ENCODE measurements at places on chromosomes 4 and X.

- DNase-seq = no peak
Observed at GRCh38 chr4:185786422-185786821, 25.6 kb downstream of the SORBS2 start.

GRCh38 chrX:34559325-34559724 is 97.8 kb downstream of the TMEM47 start:
- no peak for DNase-seq

- DNase-seq = no peak
Observed at GRCh38 chrX:141214196-141214595, 28.1 kb downstream of the SPANXC start.

GRCh38 chr4:109985993-109986974 is 73.6 kb downstream of the EGF start:
- no peak for DNase-seq

- DNase-seq = no peak
Observed at GRCh38 chrX:85907316-85907715, 140.0 kb downstream of the CHM start.

- DNase-seq = no peak
Observed at GRCh38 chr4:79678472-79679202, 270.6 kb upstream of the GK2 start.

DNA sequence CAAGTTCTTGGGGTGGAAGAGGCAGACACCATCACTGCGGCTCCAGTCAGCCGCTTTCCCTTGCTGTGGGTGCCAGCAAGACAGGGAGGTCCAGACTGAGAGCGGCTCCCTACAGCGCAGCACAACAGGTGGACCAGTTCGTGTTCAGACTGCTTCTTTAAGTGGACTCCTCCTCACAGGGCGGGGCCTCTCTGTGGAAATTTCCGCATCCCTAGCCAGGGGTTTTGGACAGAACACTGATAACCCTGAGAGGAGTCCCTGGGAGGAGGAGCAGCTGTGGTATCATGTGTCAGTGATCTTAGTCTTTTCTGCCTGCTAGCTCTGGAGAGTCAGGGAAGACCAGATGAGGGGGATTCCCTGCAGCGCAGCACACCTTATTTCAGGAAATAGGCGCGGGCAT is 48.5 kb downstream of the MAGEC2 start:
- no peak for DNase-seq

- no peak for DNase-seq
Observed at GRCh38 chr4:47705326-47705981, 132.4 kb downstream of the CORIN start.

DNA sequence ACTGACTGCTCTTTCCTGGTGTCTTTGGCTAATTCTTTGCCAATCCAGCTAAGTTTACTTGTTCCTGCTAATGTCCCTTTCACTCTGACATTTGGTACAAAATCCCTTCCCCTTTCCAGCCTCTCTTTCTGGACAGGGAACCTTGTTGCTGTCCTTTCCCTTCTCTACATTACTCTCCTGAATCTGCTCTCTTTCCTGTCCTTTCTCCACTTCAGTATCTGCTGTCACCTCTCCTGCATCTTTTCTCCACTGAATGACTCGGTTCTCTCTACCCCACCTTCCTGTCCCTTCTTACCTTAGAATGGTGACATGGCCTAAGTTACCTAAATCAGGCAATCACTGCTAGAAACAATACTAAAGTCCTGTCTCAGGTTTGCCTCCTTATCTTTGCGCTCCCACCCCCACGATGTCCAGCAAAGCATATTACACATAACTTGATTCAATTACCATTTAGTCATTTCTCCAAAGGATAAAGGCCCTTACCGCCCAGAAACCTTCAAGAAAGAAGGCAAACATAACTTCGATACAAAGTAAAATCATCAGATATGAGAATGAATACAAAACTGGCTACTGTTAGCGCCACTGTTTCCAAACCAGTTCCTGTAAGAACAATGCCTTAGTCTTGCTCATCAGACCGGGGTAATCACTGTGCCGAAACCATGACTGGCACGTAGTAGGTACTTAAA is 890 bp downstream of the BOD1L1 start:
- no peak for DNase-seq

- DNase-seq = no peak
Observed at GRCh38 chr4:1412376-1413203, 6.3 kb upstream of the NKX1-1 start.

- no peak for DNase-seq
Observed at GRCh38 chrX:78456909-78457308, 129.5 kb upstream of the CYSLTR1 start.

GRCh38 chr4:147683188-147683591 is 773 bp downstream of the PRMT9 start:
- DNase-seq = no peak

- DNase-seq = no peak
Observed at GRCh38 chr4:10179957-10180602, 63.5 kb upstream of the WDR1 start.

- DNase-seq = no peak
Observed at GRCh38 chr4:95524729-95525128, 24.0 kb downstream of the UNC5C start.

DNA sequence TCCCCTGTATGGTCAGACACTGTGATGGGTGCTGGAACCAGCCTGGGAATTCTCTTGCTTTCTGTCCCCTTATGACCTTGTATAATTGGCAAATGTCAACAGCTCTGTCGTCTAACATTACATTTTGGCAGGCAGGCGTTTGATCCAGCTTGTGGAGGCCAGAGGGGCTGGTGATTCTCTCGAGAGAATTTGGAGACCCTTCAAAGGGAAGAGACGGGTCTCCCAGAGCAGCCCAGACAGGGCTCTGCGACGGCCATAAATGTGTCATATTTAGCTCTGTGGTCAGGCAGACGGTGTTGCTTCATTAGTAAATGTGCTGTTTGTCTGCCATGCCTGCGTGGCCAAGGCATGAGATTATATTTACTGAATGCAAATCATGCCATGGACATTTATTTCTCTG is 68.7 kb downstream of the SORCS2 start:
- no peak for DNase-seq

- no peak for DNase-seq
Observed at GRCh38 chr4:35252866-35253265, 991.4 kb downstream of the ARAP2 start.

- DNase-seq = no peak
Observed at GRCh38 chr4:148118633-148119032, 323.6 kb downstream of the NR3C2 start.

- DNase-seq = no peak
Observed at GRCh38 chr4:168394556-168394955, 76.0 kb upstream of the DDX60 start.

DNA sequence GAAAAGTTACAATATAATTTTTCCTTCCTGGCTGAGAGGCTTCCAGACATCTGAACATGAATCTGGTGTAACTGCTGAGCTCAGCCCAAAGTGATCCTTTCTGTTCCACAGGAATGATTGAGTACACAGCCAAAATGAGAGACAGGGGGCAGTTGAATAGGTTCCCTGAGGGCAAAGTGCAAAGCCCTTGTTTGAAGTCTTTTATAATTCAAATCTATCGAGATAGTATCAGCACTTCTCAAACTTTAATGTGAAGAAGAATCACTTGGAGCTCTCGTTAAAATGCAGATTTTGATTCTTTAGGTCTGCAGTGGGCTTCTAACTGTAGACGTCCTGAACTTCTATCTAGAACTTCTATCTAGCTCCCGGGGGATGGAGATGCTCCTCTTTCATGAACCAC is 54.4 kb upstream of the BMP2K start:
- no peak for DNase-seq

GRCh38 chr4:11469650-11470437 is 41.1 kb upstream of the HS3ST1 start:
- DNase-seq = no peak

DNA sequence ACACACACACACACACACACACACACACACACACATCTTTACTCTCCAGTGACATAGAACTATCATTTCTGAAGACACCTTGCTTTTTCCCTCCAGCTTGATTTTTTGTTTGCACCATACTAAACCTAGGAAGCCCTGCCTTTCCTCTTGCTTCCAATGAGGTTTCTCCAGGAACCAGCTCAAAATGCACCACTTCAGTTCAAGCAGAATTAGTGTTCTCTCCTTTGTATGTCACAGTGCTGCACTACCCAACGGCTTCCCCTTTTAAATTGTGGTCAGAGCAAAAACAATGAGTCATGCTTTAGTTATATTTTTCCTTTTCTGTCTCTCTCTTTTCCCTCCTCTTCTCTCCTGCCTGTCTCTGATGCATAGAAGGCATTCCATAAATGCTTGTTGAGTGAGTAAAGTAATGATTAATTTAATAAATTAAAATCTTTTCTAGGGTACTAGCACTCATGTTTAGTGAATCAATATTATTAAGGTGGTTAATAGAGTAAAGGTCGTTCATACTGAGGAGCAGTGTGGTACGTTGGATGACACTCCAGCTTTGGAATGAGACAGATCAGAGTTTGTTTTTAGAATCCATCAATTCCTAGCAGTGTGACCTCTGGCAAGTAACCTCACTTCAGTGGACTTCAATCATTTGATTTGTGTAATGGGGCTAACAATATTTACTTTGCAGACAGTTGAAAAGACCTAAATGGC is 5.9 kb downstream of the RTL3 start:
- DNase-seq = no peak

DNA sequence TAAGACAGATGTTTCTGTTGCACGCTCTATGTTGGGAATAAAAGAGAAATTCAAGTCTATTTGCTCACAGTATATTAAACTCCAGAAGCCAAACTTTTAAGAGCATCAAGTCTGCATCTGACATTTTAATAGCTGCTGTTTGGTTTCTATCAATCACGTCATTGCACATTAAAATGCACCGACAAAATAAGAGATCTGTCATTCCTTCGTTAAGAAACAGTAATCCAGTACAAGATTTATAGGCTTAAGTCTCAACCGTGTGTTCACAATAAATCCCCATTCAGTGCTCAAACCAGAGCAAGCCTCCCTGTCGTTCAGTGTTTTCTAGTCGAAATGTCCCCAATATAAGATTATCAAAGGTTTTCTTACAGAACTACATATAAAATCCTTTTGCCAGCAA is 89.0 kb upstream of the BMPR1B start:
- no peak for DNase-seq

DNA sequence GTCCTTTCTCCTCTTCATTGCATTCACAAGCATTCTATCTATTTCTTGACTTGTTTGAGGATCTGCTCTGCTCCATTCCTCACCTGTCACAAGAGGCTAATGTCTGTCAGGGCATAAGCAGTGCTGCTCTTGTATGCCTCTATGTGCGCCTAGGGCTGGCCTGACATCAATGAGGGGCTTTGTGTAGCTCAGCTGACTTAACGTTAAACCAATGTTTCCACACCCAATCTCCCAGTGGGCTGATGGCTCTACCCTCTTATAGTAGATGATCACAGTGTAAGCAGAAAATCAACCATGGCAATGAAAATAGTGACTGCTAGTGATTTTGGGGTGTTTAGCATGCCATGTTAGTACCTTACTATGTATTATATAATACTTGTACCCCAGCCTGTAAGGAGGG is 139.0 kb downstream of the UNC5C start:
- DNase-seq = no peak

GRCh38 chrX:69374569-69374968 is 129.6 kb upstream of the NALF2 start:
- no peak for DNase-seq

DNA sequence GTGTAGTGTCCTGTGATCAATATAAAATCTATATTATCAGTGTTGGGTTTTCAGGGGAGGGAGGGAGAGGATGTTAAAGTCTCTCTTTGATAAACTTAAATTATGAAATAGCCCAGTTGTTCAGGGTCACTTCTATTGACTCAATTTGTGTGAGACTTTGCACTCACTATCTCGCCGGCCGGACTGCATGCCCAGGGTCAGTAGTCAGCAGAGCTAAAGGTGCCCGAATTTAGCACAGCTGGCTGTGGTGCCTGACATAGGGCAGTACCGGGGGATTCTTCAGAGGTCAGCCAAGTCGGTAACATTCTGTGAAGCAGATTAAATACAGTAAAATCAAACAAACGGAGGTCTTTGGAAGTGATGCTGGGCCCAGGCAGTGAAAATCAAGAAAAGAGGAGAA is 19.2 kb downstream of the GABRQ start:
- DNase-seq = no peak

DNA sequence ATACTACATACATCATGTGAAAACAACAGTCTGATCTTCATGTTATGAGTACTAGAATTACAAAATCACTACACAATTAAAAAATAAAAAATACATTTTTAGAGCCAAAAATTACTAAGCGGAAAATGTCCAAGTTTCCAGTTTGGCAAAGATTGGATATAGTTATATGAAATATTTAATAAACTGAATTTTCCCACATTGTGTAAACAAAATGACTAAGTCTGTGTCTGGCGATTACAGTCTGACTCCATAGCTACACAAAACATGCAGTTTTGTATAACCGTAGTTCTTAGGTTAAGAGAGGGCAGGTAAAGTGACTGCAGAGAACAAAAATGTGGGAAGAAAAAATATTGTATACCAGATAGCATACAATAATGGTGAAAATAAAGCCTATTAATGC is 59.2 kb upstream of the TMEM47 start:
- no peak for DNase-seq

DNA sequence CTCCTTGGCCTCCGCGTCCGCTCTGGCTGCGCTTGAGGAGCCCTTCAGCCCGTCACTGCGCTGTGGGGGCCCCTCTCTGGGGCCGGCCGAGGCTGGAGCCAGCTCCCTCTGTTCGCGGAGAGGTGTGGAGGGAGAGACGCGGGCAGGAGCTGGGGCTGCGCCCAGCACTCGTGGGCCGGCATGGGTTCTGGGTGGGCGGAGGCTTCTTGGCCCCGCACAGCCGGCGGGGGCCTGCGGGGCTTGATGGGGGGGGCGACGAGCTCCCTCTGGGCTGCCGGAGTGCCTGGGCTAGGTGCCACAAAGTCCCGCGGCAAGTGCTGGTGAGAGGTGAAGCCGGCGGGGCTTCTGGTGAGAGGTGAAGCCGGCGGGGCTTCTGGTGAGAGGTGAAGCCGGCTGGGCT is 61.9 kb downstream of the ANKRD50 start:
- DNase-seq = no peak

- no peak for DNase-seq
Observed at GRCh38 chr4:124943145-124943889, 230.8 kb upstream of the ANKRD50 start.

GRCh38 chr4:133775881-133776280 is 425.7 kb downstream of the PABPC4L start:
- DNase-seq = no peak

DNA sequence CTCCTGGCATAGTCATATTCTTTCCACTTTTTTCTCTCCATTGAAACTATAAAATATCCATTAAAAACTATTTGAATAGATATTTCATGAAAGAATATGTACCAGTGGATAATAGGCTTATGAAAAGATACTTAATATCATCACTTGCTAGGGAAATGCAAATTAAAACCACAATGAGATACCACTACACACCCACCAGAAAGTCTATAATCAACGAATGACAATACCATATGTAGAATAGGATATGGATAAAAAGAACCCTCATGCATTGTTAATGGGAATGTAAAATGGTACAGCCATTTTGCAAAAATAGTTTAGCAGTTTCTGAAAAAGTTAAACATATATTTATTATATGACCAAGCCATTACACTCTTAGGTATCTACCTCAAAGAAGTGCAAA is 218.7 kb upstream of the GPC4 start:
- no peak for DNase-seq
